Hepatocyte (in vitro differentiated cells): ENCODE measurements at places on chromosomes 4 and X. TPM values are rescaled to one million over a fixed set of nuclear protein-coding genes. Genes with fewer than 3 reads are reported as not detected.

The MAGEC3 gene
- total RNA-seq = not detected in 2 replicates

DNA sequence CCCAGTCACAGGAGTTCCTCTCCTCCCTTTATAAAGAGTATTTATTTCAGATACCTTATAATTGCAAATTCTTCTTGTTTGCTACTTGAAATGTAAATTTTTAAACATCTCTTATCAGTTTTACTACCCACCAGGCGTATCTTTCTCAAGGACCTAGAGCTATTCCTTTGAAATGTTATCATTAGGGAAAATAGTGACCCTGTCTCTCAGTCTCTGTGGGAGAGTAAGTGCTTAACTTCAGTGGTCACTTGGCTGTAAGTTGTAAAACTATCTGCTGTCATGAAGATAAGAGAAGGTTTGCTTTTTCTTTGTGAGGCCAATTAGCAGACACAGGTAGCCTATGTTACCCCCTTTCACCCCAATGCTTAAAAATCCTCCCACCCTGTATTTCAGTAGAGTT lies 241.6 kb downstream of the TACR3 start:
- DNase-seq = no peak
- peaks cover 7% of the 10 kb centered on the region for H3K4me1 ChIP-seq
- no peaks in the 10 kb centered on the region for H3K27me3 ChIP-seq
- H3K4me3 ChIP-seq = no peak overlapping the region

GRCh38 chr4:115159141-115159540 lies 45.7 kb upstream of the NDST4 start:
- no peak overlapping the region for H3K4me3 ChIP-seq
- H3K27ac ChIP-seq = no peak overlapping the region
- H3K36me3 ChIP-seq = no peaks in the 10 kb centered on the region
- no peaks in the 10 kb centered on the region for H3K4me1 ChIP-seq
- no peaks in the 10 kb centered on the region for H3K27me3 ChIP-seq
- no peak for DNase-seq

DNA sequence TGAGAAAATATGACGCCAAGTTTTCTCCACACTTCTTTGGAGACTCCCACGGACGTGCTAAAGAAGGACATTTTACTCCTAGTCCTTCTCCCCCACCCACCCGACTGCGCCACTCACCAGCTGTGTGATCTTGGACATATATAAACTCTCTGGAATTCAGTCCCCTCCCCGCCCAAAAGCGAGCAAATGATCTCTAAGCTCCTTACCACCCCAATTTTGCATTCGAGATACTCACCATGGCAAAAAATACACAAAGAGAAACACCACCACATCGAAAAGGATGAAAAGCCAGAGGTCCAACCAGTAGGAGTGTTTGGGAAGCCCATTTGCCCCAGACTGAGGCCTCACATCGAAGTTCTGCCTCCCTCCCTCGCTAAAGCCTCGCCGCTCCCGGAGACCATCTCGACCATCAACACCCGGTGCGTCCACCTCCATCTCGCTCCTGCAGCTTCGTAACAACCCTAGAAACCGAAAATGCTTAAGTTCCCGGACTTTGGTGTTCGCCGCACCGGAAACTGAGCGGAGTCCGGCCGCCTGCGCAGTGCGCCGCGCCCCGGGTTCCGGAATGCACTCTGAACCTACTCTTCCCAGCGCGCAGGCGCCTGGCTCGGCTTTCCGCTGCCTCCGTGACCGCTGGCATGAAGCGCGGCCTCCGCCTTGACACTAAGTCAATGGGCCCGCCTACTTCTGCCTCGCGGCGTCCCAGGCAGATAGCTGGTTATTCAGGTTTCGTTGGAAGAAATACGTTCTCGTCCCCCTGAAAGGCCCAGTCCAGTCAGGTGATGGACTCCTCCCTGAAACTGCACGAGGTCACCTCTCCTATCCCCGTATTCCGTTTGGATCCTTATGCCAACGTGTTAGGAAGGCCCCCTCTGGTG lies 21.6 kb downstream of the FABP2 start:
- no peaks in the 10 kb centered on the region for H3K36me3 ChIP-seq
